Stimulated activated CD8-positive, alpha-beta memory T cell treated with anti-CD3 and anti-CD28 coated beads, Interleukin-4, amount 100 ng/mL, for 1 hour (primary cell): ENCODE measurements at places on chromosomes 4 and X.

- DNase-seq = no peak
Measured at GRCh38 chr4:142474398-142475087, 371.6 kb downstream of the INPP4B start.

- no peak for DNase-seq
Measured at GRCh38 chrX:123337886-123338639, 154.0 kb downstream of the GRIA3 start.

GRCh38 chr4:48334236-48334635 is 7.1 kb upstream of the SLAIN2 start:
- no peak for DNase-seq

DNA sequence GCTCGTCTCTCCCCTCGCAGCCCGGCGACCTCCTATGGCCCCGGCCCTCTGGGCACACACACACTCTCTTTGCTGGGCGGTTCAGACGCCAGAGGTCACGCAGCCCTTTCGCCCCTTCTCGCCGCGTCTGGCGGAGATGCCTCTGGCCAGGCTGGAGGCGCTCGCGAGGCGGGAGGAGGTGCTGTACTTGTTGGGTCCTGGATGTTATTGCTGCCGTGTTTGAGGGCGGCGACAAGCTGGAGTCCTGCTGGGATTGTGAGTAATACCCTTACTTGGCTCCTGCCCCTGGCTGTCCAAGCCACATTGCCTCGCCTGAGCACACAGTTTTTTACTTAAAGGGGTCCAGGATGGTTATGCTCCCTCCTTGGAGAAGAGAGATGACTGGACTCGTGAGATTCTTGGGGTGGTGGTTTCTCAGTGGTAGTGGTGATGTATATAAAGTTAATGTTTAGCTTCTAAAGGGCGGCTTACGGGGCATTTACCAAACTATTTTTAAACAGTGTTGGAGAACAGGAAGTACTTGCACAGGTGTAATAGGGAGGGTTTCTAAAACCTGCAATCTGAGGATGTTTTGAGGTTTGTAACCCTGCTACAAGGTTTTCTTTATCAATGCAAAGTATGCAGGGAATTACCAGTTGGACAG is 572 bp downstream of the USP53 start:
- DNase-seq = peak; percentile 33

DNA sequence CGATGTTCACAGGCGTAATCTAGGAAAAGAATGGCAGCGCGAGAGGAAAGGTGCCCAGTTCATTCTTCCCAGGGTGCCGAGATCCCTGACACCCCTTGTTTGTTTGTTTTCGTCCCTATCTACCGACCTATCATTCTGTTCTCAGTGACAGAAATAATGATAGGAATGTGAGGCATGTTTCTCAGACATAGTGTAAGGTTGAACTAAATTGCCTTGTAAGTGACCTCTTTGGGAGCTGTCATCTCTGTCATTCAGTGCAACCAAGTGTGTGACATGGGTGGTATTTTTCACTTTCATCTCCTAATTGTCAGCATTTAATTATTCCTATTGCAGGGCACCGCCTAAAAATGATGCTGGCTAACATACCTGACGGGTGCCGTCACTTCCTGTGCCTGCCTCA is 24.4 kb downstream of the CLDN22 start:
- DNase-seq = no peak

- DNase-seq = no peak
Measured at GRCh38 chrX:120457766-120458180, 11.3 kb downstream of the LAMP2 start.

DNA sequence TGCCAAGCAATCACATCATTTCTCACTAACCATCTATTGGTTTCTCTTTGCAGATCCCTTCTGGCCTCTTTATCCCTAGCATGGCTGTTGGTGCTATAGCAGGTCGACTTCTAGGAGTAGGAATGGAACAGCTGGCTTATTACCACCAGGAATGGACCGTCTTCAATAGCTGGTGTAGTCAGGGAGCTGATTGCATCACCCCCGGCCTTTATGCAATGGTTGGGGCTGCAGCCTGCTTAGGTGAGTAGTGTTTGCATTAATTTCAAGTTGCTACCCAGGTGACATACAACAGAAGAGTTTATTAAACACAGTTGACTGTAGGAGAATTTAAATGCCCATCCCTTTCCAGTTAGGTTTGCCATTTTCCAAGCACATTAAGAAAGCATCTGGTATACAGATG is 112.2 kb downstream of the AKAP4 start:
- no peak for DNase-seq

DNA sequence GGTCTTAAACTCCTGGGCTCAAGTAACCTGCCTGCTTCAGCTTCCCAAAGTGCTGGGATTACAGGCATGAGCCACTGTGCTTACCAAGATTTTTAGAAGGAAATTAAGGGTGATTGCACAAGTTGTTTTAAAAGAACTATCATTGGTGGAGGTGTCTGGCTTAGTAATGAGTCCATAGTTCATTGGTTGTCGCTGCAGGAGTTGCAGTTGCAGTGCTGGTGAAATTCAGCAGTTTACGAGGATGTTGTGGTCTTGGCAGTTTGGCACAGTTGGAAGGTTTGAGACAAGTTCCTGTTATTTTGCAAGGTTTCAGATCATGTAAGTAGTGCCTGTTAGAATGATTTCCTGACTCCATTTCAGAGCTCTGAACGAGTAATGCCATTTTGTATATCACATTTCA is 48.1 kb downstream of the RAB40AL start:
- no peak for DNase-seq

DNA sequence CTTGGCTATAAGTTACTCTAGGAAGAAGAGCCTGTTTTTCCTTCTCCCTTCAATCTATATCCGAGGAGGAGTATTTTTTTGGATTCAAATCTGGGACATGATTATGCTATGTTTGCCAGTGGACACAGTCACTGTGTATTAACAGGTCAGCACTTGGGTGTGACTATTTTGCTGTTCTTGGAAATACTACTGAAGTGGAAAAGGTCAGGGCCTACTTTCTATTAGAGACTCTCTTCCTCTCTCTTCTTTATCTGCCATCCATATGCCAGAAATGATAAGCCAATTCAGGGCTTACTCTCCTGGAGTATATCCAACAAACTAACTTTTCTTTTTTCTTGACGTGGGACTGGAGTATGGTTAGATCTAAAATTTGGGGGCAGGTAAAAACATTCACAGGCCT is 40.5 kb downstream of the MID1IP1 start:
- no peak for DNase-seq

- no peak for DNase-seq
Measured at GRCh38 chrX:102745857-102746584, 25.5 kb downstream of the GPRASP3 start.

DNA sequence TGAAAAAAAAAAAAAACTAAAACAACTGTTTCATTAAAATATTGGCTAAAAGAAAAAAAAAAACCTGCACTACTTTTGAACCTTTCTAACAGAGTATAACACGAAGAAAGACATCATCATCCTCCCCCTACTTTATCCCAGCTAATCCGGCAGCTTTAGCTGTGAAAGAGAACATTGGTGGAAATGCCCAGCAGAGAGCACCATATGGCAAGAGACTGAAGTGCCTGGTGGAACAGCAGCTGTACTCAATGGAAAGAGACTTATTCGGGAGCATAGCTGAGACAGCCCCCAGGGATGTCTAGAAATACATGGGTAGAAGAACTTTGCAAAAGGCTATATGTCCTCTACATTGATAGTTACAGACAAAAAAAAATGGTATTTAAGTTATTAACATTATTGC is 30.3 kb downstream of the STPG2 start:
- no peak for DNase-seq

- no peak for DNase-seq
Measured at GRCh38 chr4:10032625-10033024, 11.3 kb upstream of the SLC2A9 start.

- no peak for DNase-seq
Measured at GRCh38 chr4:38673130-38673978, 9.4 kb downstream of the KLF3 start.
